MG63 (cell line): ENCODE measurements at places on chromosomes 6 and 20. TPM values are rescaled to one million over a fixed set of nuclear protein-coding genes. Genes with fewer than 3 reads are reported as not detected.

Gene PPP1R14C
- total RNA-seq: 3.3 and 3.6 TPM in 2 replicates

- DNase-seq: peak; percentile 37
Observed at GRCh38 chr6:18503593-18504231, 116.6 kb downstream of the RNF144B start.

DNA sequence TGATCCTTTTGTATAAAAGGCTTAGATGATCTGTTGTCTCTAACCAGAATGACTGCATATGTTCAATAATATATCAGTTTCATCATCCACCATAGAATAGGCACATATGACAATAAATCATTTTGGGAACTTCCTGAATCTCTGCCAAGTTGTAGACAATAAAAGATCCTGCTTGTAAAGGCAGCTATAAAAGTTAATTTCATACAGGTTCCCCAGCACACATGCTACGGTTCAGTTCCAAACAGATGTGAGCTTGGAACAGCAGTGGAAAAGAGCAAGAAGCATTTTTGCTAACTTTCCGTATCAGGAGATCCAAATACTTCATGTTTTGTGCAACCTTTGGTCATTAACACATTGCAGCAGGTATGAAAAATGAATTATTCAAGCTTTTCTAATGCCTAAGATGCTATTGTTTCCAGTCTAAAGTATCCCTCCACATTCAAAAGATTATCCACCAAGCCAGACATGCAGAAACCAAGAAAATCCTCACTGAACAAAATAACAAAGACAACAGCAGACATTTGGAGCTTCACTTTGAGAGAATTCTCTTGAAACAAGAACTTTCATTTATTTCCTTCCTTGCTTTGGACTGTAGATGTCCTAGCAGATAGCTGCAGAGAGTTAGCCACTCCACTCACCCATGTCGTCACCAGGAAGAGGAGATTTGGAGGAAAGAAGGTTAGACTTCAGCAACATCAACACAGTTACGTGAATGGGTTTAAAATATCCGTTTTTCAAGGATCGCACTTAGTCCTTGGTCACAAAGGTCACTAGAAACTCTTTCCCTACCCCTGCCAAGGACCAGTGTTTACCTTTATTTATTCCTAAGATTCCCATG, 453.5 kb upstream of the JARID2 start:
- no peak for DNase-seq

Gene DLL1
- 0.10 and 2.7 TPM in 2 replicates for total RNA-seq

DNA sequence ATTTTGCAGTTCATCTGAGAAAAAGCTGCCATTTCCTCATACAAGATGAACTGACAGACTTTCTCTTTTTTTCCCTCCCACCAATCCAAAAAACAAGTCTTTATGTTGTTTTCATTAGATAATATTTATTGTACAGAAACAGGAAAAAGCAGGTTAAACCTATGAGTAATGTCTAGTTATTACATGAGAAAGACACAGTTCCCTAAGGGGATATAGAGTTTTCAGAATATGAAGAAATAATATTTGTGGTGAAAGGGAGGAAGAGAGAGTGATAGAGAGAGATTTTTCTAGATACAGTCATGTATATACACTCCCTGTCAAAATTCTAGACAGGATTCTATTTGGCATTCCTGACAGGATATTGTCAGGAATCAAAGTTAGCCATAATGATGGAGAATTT, 392.4 kb downstream of the BMP2 start:
- no peak for DNase-seq

Gene GSTA1
- 2.2 TPM in 2 replicates for total RNA-seq

Gene GSTA4
- 15.3 and 28.5 TPM in 2 replicates for total RNA-seq

GRCh38 chr20:18853946-18854646, 40.5 kb downstream of the SCP2D1 start:
- no peak for DNase-seq

Gene MYLK4
- not detected in 2 replicates for total RNA-seq

Gene CDYL
- 21.5 and 26.8 TPM in 2 replicates for total RNA-seq

GRCh38 chr6:150667359-150667758, 67.7 kb downstream of the PLEKHG1 start:
- no peak for DNase-seq

- DNase-seq: no peak
Observed at GRCh38 chr6:86380571-86381125, 556.7 kb upstream of the HTR1E start.

GRCh38 chr20:9129756-9130155, 60.9 kb downstream of the PLCB4 start:
- no peak for DNase-seq

Gene B3GALT4
- total RNA-seq: 0.49 and 2.0 TPM in 2 replicates

DNA sequence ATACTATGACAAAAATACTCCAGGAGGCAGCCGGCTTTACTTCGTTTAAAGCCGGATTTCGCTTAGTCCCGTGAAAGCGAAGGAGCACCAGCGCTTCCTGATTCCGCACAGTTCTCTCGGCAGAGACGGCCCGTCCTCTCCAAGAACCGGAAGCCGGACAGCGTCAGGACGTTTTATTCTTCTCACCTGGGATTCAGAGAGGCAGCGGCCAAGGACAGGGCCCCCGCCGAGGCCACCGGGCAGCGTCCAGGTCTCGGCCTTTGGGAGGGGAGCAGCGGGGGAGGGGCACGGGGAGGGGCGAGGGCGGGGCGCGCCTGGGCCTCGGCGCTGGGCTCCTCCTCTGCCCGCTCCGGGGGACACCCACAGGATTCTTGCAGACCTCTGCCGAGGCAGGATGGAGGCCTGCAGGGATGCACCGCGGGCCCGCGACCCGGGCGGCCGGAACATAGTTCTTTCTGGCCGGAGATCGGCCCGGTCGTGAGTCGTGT, 2.8 kb upstream of the DIDO1 start:
- DNase-seq: no peak

GRCh38 chr6:110589865-110590513, 113.6 kb upstream of the SLC22A16 start:
- no peak for DNase-seq

DNA sequence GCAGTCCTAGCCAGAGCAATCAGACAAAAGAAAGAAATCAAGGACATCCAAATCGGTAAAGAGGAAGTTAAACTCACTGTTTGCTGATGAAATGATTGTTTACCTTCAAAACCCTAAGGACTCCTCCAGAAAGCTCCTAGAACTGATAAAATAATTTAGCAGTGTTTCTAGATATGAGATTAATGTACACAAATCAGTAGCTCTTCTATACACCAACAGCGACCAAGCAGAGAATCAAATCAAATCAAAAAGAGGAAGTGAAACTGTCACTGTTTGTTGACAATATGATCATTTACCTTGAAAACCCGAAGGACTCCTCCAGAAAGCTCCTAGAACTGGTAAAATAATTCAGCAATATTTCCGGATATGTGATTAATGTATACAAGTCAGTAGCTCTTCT, 21.7 kb downstream of the SERPINB9 start:
- DNase-seq: no peak

DNA sequence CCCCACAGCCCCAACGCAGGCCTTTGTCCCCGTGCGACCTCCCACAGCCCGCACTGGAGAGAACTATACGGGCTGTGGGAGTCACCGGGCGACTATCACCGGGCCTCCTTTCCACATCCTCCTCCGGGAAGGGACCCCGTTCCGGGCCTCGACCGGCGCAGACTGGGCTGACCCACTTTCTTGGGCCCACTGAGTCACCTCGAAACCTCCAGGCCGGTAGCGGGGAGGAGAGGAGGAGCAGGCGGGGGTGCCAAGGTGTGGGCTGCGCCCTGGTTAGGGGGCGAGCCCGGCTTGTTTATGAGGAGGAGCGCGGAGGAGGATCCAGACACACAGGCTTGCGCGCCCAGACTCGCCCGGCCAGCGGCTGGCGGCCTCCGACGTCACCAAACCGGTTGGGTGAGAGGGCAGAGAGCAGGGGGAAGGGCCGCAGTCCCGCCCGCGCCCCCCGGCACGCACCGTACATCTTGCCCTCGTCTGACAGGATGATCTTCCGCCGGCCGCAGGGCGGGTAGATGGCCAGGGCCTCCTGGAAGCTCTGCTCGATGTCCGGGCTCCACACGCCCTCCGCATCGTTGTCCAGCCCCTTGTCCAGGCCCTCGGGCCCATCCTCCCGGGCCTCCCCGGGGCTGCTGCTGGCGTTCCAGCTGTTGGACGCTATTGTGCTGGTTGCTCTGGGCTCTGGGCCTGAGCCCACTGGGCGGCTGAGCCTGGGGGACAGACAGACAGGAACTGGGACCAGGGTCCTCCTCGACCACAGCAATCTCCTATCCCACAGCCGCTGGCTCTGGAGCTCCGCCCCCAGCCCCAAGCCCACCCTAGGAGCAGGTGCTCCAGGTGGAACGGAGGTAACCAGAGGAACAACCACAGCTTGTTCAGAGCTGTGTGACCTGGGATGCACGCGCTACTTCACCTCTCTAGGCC, 10.6 kb downstream of the TEAD3 start:
- DNase-seq: no peak

- DNase-seq: no peak
Observed at GRCh38 chr20:63427206-63427605, 45.2 kb downstream of the KCNQ2 start.

DNA sequence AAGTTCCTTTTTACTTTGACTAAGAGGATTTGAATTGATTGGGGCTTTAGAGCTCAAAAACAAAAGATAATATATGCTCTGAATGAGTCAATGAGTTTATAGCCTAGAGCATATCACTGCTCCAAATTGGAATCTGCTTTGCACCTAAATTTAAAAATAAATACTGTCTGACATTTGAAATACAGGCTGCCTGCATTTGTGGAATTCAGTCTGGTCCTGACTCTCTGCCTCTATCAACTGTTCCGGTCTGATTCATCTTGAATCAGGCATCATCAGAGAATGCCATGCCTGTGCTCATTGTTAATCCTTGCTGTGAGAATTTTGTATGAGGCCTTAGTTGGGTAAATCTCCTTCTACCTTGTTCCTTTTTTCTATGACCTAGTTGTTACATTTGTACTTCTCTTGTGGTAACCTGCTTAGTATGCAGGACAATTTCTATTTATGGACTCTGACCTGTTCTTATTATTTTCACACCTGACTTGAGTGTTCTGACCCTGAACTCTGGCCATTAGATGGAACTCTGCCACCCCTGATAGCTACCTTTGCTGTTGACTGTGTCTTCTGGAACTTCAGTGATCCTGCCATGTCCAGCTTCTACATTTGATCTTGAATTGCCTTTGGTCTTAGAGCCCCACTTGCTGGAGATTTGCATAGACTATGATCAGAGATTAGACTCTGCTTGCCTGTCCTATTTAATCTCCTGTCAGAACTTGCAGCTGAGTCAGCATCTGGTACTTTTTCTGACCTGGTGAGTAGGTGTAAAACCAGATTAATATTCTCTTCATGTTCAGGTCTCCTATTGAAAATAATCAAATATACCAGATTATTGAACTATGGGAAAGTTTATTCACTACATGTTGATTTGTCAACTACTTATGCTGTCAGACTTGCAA, 442.7 kb upstream of the HS3ST5 start:
- no peak for DNase-seq

DNA sequence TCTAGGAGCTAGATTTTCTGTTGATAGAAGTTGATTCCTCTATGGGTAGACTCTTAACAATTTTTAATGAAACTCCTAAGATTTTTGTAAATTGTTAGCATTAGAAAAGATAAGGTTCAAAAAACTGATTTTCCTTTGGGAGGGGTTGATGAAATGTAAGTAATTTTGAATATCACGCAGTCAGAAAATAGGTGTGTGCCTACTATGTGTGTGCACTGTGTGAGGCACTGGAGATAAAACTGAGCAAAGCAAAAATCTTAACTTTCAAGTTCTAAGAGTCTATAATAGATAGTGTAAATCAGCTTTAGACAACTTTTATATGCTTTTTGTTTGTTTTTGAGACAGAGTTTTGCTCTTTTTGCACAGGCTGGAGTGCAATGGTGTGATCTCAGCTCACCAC, 53.3 kb downstream of the FAM217A start:
- no peak for DNase-seq

Gene TMC2
- total RNA-seq: not detected in 2 replicates

Gene EFCAB8
- total RNA-seq: not detected in 2 replicates

DNA sequence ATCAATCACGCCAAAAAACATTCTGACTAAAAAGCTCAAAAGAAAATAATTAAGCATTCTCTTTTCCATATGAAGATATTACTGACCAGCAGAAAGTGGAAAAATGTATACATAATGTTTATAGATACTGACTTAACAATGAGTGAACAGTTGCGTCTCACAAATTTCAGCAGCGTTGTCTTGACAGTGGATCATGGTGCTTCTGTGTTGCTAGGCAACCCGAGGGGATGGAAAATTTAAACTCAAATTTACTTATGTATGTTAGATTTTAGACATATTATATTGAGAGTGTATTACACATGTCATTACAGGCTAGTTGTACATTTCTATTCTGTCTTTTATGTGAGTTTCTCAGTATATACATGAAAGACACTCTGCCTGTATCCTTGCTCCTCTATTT, 110.2 kb downstream of the LAMA2 start:
- DNase-seq: no peak

- no peak for DNase-seq
Observed at GRCh38 chr6:20071998-20072397, 140.3 kb downstream of the MBOAT1 start.

DNA sequence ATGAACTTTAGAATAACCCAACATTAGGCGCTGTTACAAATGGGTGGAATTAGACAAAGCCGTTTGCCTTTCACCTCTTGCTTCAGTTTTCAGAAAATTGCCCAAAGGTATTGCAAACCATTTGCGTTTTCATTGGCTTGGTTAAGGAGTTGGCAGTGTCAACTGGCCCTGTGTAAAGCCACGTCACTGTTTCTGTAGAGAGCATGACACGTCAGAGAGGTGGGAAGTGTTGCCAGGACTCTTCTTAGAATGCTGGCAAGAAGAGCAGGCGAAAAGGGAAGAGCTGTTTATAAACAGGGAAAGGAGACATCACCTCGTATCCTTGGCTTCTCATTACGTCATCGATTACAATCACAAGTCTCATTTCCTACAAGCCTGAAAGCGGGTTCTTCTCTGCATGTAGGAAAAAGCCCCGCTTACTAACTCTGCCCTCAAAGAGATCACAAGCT, 4.2 kb upstream of the IRF4 start:
- peak; percentile 66 for DNase-seq

GRCh38 chr6:144335914-144336313, 50.8 kb downstream of the UTRN start:
- DNase-seq: no peak

Gene AGPAT4
- 1.5 and 5.8 TPM in 2 replicates for total RNA-seq

DNA sequence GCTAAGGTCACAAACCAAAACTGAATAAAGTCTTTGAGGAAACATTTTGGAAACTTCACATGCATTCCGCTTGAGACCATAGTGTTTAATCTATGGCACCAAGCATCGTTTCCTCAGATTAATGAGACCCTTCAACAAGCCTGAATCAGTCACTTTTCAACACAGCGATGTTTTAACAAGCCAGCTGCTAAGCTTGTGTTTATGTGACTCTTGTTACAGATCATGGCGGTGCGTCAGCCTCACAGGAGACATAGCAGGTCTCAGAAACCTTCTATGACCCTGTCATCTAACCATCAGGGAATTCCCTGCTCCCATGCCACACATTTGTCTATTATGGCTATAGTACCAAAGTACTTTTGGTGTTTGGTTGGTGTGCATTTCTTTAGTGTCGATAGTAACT, 57.2 kb downstream of the MTFR2 start:
- no peak for DNase-seq

- no peak for DNase-seq
Observed at GRCh38 chr6:139486476-139486799, 112.0 kb upstream of the CITED2 start.

Gene INSM1
- not detected in 2 replicates for total RNA-seq

GRCh38 chr20:23582293-23582692, 14.0 kb upstream of the CST9L start:
- no peak for DNase-seq
